ENCODE measurements at places on chromosomes 1 and 21.

GRCh38 chr1:147833231-147833860 lies 69.2 kb upstream of the GJA8 start:
- DNase-seq: no peak

DNA sequence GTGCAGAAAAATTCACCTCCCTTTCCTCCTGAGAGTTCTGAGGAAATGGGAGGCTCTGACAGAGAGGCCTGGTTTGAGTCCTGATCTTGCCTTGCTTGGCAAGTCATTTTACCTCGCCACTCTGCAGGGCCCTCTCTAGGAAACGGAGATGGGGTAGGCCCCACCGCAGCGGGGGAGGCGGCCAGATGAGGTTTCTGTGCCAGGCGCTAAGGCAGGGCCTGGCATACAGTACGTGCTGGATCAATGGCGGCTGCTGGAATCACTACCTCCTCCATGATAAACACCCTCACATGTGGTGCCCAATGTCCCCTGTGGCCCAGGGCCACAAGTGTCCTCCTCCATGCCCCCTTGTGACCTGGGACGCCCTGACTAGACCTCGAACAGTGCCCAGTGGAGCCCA lies 499 bp upstream of the PLEKHG5 start:
- no peak for DNase-seq

DNA sequence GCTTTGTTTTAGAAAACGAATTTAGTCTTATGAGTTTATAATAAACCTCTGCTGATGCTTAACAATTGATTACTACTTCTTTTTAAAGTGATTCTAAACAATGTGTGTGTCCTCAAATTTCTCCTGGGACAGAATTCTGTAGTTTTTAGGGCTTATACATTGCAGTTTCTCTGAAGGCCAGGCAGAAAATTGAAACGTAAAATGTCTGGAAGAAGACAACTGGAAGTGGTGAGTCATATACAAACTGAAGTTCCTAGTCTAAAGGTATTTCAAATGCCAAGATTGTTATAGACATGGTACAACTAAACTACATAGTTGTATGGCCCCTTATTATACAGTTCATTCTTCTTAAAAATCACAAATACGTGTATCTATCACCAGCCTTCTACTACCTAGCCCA lies 30.5 kb upstream of the RC3H1 start:
- DNase-seq: no peak

DNA sequence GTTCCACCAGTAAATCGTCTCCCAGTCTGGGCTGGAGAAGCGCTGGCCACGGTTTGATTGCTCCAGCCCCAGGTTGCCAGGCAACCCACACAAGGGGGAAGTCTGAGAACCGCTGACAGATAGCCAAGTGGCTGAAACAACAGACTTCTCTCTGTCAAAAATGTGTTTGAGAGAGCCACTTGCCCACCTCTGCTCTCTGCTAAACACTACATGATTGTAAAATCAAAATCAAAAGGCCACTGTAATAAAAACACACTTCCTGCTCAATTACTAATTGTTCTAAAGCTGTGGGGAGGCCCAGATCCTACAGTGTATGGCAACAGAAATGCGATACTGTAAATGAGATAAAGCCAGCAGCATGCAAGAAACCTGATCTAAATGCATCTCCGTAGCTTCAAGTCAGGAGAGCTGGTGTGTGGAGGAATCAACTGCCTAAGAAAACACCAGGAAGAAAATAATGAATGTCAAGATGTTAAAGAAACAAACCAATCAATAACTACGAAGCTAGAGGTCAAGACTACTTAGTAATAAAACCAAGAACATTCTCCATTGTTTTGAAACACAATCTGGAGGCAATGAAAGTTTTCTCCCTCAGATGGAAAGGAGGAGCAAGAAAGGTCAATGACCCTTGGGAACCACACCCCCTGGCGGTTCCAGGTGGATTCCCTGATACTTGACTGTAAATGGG lies 121.2 kb downstream of the SLC45A1 start:
- DNase-seq: peak; percentile 74

GRCh38 chr1:20948101-20948500 lies 161.0 kb upstream of the HP1BP3 start:
- DNase-seq: no peak

- no peak for DNase-seq
These were observed 22.3 kb upstream of the PTGFR start for GRCh38 chr1:78468521-78468920.

GRCh38 chr1:110617116-110617515 lies 11.0 kb upstream of the KCNA2 start:
- no peak for DNase-seq

- DNase-seq: no peak
These were observed 2.7 kb downstream of the DENND2D start for GRCh38 chr1:111197598-111198284.

GRCh38 chr1:39272027-39272797 lies 67.7 kb downstream of the MACF1 start:
- DNase-seq: no peak

DNA sequence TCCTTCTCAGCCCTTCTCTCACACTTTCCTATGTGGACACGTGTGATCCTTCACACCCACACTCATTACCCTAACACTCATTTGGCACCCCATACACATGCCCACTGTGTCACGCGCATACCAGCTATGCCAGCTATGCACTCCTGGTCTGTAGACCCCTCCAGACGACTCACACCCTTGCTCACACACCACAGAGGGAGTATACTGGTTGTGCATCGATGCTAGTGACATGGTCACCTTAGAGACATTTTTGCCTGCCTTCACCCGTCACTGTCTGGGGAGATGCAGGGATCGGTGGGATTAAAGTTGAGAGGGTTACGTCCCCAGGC lies 8.3 kb upstream of the PPM1J start:
- DNase-seq: peak; percentile 40

DNA sequence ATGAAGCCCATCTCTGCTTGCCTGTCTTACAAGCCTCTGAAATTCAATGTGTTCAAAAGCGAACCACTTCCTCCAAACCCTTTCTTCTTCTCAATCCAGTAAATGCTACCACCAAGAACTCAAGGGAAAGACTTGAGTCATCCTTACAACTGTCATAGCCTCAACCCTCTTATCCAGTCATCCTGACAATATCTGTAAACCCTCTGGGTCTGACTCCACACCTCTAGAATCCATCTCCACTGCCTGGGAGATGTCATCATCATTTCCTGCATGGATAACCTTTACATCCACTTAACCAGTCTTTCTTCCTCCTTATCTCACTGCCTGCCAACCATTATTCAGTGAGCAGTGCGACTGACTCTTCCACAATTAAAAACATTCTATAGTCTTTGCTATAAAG lies 441.1 kb downstream of the SETD4 start:
- DNase-seq: peak; percentile 96

- peak; percentile 90 for DNase-seq
These were observed 30.9 kb upstream of the SSX2IP start for GRCh38 chr1:84721152-84721551.

DNA sequence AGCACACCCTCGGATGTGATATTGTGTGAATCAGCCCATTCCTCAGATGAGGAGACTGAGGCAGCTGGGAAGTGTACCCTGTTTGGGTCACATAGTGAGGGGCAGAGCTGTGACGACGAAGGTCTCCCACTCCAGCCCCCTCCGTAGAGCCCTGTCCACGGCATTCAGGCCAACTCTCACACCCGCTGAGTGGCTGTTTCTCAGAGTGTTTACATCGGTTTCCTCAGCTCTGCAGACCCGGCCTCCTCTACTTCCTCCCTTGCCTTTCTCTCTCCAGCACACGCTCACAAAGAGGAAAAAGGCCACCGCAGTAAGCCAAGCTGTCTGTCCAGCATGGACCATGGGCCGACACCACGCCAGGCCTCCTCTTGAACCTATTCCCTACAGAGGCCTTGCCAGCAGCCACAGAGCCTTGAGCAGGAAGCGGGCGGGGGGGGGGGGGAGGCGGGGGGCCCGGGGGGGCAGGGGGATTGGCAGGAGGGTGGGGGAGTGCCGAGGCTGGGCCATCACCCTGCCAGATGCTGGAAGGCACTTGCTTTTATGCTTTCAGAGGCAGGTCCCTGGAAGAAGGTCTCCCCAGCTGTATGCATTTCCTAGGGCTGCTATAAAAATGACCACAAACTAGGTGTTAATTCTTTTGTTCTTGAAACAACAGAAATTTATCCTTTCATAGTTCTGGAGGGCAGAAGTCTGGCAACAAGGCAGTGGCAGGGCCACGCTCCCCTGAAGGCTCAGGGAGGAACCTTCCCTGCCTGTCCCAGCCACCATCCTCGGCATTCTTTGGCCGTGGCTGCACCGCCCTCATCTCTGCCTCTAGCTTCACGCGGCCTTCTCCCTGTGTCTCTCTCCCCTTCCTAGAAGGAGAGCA lies 178.4 kb downstream of the PSMG1 start:
- no peak for DNase-seq
